ENCODE measurements at places on chromosomes 2 and 18.

- peak; percentile 34 for DNase-seq
Measured at GRCh38 chr2:121722479-121722878, 14.2 kb downstream of the NIFK start.

- DNase-seq: no peak
Measured at GRCh38 chr18:12253663-12254135, 462 bp upstream of the CIDEA start.

GRCh38 chr18:13525381-13526029, 200.9 kb downstream of the FAM210A start:
- no peak for DNase-seq

- no peak for DNase-seq
Measured at GRCh38 chr2:12116228-12116750, 369.9 kb downstream of the LPIN1 start.

DNA sequence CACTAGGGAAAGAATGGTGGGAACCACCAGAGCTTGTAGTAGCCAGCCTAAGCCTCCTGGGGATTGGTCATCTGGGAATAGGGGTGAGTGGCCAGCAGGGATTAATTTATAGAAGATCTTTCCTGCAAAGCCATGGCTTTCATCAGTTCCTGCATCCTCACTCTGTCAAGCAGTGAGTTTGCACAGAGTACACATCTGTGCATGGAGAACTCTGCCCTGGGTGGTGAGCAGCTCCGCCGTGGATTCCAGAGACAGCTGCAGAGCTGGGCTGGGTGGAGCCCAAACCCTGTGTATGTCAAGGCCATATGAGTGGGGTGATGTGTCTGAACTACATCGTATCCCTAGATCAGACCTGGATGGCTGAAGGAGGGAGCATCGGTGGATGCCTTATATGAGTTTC, 182.2 kb downstream of the GLI2 start:
- no peak for DNase-seq

DNA sequence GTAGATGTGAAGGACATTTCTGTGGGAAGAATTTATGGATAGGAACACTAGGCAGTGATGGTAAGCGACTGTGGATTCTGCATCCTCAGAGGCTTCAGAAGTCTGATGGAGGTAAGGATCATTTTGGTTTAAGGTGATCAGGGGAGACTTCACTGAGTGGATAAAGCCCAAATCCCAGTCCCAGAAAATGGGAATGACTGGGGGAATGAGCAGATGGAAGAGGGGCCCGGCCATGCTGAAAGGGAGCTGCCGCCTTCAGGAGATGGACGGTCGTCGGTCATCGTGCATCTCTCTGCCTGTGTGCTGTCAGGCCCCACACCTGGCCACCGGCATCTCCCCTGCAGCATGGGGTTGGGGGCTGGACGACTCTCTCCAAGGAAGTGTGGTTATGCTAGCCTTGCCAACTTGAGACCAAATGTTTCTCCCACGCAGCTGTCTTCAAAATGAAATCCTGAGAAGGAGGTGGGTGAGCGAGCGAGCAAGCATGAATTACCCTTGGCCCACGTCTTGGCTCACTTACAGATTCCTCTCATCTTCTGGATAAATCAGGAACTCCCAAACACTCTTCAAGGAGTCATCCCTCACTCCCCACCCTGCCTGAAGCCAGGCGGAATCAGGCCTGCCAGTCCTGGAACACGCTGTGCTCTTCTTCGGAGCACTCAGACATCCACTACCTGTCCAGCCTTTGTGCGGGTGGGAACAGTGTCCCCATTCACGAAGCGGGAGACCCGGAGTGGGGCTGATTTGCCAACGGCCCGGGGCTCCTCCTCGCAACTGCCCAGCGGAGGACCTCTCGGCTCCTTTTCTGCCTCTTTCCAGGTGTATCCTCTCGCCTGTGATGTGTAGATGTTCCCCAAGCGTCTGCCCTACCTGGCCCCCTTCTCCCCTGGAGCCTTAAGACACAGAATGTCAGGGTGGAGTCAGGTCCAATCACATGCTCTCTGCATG, 85.6 kb downstream of the PRKCE start:
- DNase-seq: no peak

GRCh38 chr18:75261430-75262223, 51.0 kb downstream of the TSHZ1 start:
- no peak for DNase-seq

GRCh38 chr2:9950521-9951271, 797 bp upstream of the GRHL1 start:
- peak; percentile 40 for DNase-seq

Measured in trophoblast cell (in vitro differentiated cells and primary cell).